Stimulated activated CD4-positive, alpha-beta T cell treated with anti-CD3 and anti-CD28 coated beads, Interleukin-1b, Interleukin-23, amount 100 ng/mL, for 1 hour (primary cell): ENCODE measurements at places on chromosomes 4 and X.

DNA sequence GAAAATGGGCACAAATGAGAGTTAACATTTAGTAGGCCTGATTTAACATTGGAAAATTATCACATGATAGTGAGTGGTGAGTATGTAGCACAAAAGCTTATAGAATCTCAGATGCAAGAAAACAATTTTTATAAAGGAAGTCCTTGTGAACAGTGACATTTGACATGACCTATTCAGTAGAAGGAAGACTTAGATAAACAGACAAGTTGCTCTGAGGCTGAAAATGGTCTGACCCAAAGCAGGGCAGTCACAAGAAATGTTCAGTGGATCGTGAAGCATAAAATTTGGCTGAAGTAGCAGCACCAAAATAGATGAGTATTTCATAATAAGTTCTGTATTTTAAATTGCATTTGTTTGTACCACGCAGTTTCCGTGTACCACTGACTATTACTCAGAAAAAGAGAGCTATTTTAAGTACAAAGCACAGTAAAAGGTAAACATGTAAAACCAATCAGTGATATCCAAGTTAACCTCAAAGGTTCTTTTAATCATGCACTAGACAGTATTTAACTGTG lies 605.7 kb upstream of the PABPC4L start:
- no peak for DNase-seq

GRCh38 chrX:65668377-65669310 lies 1.2 kb downstream of the MSN start:
- DNase-seq, result no peak

- DNase-seq, result no peak
Measured at GRCh38 chr4:154595807-154596206, 5.3 kb upstream of the FGA start.

- no peak for DNase-seq
Measured at GRCh38 chr4:88264336-88264735, 20.0 kb downstream of the PPM1K start.

DNA sequence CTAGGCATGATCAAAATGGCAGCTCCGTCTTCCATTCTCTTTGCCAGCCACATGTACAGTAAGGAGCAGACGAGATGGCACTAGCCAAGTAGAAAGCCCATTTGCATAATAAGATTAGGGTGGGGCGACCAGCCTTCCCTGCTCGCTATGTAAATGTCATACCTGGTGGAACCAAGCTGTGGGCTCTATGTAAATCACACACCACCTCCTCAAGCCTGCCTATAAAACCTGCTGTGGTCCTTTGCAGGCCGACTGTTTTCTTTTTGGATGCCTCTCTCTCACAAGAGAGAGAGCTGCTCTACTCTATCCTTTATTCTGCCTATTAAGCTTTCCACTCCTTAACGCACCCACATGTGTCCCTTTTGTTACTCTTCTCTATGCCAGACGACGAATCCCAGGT lies 1472.7 kb downstream of the ARAP2 start:
- no peak for DNase-seq
